Stimulated activated CD8-positive, alpha-beta memory T cell treated with anti-CD3 and anti-CD28 coated beads, Interleukin-4, amount 100 ng/mL, for 1 hour (primary cell): ENCODE measurements at places on chromosomes 7 and 10.

GRCh38 chr7:4791738-4792536 is 16.5 kb downstream of the AP5Z1 start:
- DNase-seq, result peak; percentile 63

GRCh38 chr10:103983367-103983911 is 16.5 kb downstream of the SLK start:
- DNase-seq, result no peak

GRCh38 chr10:128165536-128165935 is 39.3 kb upstream of the MKI67 start:
- no peak for DNase-seq

DNA sequence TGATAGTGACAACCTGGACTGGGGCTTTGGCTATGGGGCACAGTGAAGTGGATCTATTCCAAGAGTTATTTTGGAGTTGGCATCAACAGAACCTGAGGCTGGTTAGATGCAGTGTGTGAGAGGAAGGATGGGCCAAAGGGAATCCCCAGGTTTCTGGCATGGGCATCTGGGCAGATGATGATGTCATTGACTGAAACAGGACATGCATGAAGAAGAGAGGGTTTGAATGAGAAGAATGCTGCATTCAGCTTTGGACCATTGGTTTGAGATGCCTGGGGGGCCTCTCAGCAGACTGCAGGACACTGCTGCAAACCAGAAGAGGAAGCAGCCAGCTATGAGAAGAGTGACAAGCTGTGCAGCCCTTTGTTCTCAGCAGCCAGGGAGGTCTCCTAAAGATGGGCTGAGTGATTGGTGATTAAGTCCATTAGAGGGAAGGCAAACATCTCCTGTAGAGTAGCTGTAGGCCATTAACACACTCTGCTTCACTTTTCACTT is 23.1 kb upstream of the PIK3CG start:
- no peak for DNase-seq

GRCh38 chr10:117442944-117443685 is 67.9 kb upstream of the PDZD8 start:
- peak; percentile 7 for DNase-seq

DNA sequence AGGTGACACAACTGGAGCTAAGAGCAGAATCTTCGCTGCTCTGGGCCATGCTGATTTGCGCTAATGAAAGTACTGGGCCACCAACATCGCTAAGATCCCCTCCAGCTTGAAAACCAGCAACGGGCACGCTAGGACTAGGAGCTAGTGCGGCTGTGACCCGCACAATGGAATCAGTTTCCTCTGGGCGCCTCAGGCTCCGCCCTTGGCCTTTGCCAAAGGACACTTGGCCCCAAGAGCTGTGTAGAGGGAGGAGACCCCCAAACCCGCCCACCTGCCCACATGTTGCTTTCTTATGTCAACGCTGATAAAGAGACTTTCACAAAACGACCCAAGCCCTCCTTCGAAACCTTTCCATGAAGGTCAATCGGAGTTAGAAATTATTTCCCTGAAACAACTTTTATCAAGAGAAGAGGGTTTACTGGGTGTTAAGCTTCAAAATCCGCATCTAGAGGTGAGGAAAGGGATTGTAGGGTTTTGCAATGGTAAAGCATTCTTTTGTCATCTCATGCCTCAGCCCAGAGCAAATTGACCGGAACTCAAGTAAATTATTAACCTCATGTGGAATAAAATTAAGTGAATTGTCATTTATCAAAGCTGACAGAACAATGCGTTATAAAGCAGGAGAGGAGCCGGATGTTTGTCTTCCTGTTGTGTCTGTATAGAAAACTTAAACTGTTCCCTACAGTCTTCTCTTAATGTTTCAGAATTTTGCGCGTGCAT is 9.4 kb downstream of the ABCB5 start:
- DNase-seq, result no peak

GRCh38 chr10:98664329-98665042 is 217.8 kb upstream of the HPS1 start:
- no peak for DNase-seq

- DNase-seq, result no peak
These were observed 12.2 kb downstream of the ARPC1B start for GRCh38 chr7:99386584-99387238.

DNA sequence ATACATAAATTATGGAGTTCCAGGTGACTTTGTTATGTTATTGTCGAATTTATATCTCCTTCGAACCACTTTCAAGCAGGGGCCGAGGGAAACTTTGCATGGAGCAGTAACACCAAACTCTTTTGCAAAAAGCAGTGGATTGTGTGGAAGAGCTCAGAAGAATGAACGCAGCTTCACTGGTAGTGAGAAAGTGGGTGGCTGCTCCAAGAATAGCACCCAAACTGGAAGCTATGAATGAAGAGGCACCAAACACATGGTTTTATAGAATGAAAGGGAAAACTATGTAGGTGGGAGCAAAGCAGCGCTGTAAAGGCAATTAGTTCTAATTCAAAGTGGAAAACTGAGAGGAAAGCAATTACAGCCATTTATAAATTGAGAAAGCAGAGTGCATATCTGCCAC is 67.2 kb downstream of the CTTNBP2 start:
- DNase-seq, result no peak

GRCh38 chr10:59891936-59892335 is 14.4 kb downstream of the CCDC6 start:
- no peak for DNase-seq

- no peak for DNase-seq
These were observed 159.1 kb downstream of the ARHGAP12 start for GRCh38 chr10:31769564-31769963.

DNA sequence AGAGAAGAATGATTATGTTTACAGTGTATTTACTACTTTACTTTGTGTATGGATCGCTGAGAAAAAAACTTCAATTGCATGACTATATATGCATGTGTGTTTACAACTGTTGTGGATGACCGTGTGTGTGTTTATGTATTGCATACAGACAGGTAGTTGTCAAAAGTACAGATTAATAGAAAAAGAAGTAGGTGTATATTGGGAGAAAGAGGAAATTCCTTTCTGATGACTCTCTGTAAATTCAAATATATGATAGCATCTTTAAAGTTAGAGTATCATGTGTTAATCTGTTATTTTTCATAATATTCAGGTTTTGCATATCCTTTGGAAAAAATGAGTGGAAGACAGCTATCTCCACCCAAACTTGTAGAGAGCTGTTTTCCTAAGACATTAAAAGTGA is 160.4 kb upstream of the AGR3 start:
- no peak for DNase-seq

- DNase-seq, result no peak
These were observed 32.8 kb downstream of the MKRN1 start for GRCh38 chr7:140446467-140446866.

GRCh38 chr7:116403265-116403664 is 96.3 kb upstream of the CAV2 start:
- no peak for DNase-seq

DNA sequence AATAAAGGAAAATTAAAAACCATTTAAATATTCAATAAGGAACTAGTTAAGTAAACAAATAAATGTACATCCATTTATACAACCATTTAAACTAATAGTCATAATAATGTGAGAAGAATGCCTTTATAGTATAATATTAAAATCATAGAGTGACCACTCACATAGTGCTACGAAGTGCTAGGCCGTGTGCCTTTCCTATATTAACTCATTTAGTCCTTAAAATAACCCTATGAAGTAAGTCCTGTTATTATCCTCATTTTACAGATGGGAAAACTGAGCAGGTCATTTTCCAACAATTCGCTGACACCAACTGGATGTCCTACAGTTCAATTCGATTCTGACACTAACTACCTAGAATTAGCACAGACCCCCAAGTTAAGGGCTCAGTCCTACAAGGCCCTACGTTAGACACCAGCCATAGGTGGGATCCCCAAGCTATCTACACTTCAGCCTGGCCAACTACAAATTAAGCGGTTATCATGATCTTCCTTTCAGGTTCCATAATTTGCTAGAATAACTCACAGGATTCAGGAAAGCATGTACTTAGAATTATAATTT is 4.1 kb downstream of the STRIP2 start:
- no peak for DNase-seq

DNA sequence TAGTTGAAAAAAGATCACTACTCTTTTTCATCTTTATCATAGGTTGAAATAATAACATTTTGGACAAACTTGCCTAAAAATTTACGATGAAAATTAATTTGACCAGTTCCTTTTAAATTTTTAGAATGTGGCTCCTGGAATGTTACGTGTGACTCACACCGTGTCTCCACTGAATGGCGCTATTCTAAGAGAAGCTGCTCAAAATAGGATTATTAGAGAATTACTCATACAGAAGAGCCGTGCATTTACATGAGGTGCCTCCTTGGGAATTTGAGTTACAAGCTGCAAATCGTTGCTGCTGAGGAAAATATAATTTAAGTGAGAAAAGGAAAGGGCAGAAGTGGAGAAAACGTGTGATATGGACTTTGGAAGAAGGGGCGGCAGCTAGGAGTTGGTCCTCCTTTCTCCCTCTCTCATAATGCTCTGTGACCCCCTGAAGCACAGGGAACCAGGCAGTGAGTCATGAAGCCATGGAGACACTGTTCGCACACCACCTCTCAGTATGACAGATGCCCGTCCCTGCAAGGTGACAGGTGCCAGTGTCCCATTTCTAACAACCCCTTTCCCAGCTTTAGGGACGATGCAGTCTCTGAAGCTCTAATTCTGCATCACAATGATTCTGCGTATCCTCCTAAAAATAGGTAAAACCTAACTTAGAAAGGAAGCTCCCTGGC is 323.2 kb upstream of the COBL start:
- DNase-seq, result no peak

GRCh38 chr10:75029857-75030256 is 81.6 kb upstream of the SAMD8 start:
- no peak for DNase-seq

DNA sequence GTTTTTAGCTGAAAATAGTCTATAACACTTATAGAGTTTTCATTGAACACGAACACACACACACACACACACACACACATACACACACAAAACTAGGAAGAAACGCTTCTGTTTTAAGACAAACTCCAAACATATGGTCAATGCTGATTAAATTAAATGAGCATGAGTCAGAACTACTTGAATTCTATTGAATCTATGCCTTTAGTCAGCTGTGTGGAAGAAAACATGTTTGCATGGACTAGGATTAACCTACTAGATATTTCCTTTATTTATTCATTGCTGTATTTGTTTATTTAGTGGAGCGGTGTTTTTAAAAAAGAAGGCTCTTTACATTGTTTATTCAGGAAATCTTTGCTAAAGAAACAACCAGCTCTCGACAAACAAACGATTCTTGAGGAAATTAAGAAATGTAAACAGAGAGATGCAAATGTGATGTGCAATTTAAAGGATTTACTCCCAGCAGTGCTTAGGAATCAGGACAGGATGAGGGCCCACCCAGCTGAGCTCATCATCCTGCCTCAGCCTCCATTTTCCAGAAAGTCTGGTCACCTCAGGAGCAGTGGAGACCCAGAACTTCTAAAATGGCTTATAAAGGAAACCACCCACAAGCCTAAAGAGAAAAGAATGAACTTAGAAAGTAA is 83.2 kb downstream of the PDE1C start:
- no peak for DNase-seq

GRCh38 chr7:80916770-80917741 is 1.8 kb downstream of the SEMA3C start:
- no peak for DNase-seq
